ENCODE measurements at places on chromosomes 4 and X.

DNA sequence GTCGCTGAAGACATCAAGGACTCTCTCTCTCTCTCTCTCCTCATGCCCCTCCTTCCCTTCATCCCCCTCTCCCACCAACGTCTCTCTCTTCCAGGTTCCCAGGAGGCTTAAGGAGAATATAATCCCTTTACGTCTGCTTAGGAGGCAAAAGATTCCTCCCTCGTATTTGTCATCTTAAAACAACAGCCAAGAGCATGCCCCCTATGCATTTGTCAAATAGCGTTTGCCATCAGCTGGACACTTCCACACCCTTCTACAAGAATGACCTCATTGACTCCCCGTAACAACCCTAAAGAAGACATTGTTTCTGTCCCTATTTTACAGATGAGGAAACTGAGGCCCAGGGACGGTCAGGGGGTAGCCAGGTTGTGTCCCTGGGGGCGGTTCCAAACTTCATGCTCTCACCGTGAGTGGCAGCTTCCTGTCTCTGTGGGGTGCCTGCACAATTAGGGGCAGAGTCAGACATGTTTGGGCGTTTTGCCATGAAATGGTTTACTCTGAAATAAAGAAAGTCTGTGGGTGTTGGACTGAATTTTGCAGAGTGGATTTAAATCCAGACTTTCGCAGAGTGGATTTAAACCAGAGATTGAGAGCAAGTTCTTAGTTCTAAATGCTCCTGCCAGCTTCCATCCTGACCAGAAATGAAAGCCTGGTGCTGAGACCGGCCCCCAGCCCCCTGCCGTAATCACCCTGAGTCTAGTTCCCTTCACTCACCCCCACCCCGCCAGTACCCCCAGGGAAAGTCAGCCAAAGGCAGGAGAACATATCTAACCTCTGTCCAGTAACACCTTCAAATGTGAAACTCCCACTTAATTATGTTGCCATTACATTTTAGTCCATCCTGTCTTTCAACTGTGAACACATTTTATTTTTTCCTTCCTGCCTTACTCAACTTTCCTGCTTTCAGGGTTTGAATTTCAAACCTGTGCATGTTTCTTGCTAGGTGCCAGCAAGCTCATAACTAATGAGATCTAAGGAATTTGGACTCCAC is 44.3 kb upstream of the TBL1X start:
- no peak for DNase-seq

GRCh38 chr4:120055162-120055561 is 11.5 kb downstream of the MAD2L1 start:
- no peak for DNase-seq

- no peak for DNase-seq
Measured at GRCh38 chrX:107562482-107562881, 65.8 kb upstream of the PRPS1 start.

GRCh38 chr4:82811838-82812341 is 13.3 kb upstream of the SCD5 start:
- DNase-seq: no peak

- DNase-seq: no peak
Measured at GRCh38 chrX:73262991-73263390, 48.3 kb upstream of the NAP1L2 start.

- no peak for DNase-seq
Measured at GRCh38 chr4:146059151-146059550, 116.4 kb upstream of the LSM6 start.

DNA sequence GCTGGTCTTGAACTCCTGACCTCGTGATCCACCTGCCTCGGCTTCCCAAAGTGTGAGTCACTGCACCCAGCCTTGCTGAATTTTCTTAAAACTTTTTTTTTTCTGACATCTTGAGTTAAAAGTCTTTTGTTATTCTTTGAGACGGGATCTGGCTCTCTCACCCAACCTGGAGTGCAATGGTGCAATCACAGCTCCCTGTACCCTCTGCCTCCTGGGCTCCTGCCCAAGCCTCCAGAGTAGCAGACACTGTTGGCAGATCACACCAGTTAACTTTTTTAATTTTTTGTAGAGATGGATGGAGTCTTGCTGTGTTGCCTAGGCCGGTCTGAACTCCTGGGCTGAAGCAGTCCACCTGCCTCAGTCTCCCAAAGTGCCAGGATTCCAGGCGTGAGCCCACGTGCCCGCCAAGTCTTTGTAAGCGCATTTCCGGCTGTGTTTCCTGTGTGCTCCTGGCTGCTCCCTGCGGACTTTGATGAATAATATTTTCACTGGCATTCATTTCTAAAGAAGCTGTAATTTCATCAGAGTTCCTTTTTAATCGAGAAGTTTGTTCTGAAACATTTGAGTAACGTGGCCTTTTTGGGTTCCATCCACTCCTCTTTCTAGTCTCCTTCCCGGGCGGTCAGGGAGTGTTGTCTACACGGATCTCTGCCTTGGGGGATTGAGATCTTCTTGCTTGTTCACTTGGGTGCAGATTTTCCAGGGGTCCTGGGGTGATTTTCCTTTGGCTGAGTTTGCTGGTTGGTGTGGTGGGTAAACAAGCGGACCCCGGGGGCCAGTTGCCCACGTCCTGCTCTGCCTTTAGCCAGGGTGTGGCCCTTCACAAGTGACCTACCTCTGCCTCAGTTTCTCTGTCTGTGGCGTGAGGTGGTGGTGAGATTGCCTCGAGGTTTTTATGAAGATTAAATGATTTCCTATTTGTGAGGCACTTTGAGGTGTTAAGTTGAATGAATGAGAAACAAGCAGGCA is 44.4 kb downstream of the PCGF3 start:
- DNase-seq: no peak

DNA sequence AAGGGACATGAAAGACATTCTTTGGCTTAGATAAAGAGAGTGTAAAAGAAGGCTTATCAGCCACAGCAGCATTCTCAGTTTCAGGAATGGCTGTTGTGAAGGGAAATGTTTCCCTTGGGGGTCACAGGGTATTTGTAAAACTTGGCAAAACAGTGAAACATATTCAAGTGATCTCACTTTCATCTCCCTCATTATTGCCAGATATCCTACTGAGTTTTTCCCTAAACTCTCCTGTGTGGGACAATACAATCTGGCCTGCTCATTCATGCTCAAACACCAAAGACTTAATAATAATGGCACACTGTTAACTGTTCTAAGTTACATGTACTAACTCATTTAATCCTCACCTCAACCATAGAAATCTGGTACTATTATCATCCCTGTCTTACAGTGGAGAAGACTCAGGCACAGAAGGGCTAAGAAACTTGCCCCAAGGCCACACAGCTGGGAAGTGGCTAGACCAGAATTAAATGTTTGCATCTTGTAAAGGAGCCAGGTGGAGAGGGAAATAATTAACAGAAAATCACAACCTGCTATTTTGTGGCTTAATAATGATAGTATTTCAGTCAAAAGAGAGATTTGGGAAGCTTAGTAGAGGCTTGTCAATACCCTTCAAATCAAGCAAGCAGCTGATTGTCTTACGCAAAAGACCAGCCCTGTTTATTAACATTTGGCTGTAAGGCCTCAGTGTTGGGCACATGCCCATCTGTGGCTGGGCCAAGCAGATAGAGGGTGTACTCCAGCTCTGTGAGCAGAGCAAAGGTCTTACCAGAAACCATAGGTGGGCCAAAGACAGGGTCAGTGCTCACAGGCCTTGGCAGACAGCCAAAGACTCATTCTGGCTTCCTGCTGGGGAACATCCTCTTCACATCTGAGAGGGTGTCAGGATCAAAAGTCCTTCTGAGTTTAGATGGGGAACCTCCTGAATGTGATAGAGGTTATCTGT is 17.3 kb downstream of the SMPX start:
- DNase-seq: no peak

DNA sequence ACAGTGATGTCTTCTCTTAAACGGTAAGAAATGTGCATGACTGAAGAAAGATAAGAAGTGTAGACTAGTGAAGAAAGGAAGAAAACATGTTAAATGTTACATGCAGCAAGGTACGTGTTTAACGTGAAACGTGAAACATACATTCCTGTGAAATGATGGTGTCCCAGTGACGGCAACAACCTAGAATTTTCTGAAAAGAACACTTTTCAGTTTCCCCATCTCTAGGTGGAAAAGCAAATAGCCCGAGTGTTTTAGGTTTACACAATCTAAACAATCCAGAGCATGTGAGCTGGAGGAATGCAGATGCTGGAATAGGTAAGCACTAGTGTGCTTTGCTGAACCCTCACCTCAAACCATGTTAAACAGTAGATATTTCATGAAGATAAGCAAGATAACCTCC is 60.7 kb downstream of the CLNK start:
- no peak for DNase-seq

- no peak for DNase-seq
Measured at GRCh38 chr4:15792974-15793373, 14.8 kb downstream of the CD38 start.

DNA sequence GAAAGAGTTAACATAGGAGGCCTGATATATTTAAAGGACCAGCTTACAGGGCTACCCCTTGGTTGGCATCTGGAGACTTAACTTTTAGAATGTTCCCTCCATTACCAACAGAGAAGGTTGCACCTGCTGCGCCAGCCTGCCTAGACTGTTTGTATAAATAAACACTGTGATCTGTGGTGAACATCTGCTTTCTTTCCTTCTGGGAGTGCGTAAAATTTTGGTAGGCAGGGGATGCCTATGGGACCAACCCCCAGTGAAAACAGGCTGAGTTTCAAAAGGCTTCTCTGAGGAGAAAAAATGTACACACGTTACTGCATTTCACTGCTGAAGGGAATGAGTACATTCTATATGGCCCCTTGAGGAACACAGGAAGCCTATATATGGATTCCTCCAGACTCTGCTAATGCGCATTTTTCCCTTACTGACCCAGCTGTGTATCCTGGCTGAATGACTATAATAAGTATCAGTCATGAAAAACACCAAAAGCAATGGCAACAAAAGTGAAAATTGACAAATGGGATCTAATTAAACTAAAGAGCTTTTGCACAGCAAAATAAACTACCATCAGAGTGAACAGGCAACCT is 13.8 kb downstream of the CENPC start:
- DNase-seq: no peak

DNA sequence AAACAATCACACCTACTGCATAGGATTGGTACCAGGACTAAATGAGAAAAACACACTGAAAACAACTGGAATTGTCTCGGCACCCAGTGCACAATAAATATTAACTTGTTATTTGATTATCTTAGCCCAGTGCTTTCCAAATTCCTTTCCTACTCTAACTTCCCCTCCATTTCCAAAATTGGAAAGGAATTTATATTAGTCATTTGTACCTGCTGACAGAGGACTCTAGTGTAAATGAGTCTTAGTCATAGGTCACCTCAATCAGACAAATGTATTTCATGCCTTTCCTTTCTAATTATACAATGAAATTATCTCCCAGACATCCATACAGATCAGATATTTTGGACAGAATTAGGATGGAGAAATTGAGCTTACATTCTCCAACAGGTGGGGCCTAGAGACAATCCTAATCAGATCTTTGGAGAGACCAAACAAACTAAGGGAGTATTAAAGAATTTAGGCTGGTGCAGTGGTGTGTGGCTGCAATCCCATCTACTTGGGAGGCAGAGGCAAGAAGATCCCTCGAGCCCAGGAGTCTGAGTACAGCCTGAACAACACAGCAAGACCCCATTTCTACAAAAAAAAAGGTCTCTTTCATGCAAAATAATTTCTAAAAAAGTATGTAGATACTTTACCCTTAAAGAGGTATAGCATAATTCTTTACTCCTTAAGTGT is 10.1 kb downstream of the SH3D19 start:
- DNase-seq: no peak

DNA sequence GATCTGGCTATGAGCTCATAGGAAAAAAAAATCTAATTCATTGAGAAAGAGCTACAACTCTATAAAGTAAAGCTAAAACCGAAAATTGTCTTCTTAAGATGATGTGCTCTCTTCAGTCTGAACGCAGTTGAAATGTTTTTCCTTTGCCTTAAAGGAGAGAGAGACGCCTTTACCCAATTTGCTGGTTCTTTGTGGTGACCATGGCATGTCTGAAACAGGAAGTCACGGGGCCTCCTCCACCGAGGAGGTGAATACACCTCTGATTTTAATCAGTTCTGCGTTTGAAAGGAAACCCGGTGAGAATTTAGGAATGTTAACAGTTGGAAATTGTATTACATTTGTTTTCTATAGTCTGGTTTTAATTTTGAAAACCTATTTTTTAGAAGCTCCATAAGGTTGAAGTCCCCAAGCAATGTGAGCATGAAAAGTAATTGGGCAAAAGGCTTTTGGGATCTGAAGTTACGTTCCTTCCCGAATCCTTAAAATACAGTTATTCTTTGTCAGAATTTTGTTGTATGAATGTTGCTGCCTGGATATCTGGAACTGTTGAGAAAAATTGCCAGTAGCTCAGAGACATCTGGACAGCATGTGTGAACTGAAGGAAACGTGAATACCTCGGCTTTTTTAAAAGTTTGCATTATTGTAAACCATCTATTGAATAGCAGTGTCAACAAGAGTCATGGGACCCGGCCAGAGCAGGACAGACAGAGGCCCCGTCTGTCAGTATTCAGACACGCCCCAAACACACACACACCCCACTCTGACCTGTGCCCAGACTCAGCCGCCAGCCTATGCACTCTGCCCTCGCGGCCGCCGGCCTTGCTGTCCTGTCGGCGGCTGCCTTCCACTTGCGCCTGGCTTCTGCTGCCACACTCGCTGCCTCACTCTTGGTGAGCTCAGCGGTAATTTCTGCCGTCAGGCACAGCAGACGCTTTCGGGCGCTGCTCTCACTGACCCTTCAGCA is 9.9 kb downstream of the PIGG start:
- DNase-seq: no peak

DNA sequence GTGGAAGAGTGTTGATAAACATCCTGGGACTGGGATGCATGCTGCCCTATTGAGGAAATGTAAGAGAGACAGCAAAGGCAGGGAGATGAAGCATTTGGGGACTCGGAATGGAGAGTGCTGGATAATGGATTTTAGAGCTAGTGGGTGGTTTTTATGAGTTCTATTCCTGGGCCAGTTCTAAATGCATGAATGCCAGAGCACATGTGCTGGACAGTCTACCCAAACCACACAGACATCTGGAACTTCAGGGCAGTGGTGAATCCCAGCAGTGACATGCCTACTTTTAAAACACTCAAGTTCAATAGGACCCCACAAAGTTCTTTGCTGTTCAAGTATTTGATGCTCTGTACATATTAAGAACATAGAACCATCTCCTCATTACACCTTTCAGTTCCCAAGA is 133.9 kb downstream of the CBR4 start:
- DNase-seq: no peak

- DNase-seq: no peak
Measured at GRCh38 chr4:14165222-14165920, 537.8 kb upstream of the BOD1L1 start.

DNA sequence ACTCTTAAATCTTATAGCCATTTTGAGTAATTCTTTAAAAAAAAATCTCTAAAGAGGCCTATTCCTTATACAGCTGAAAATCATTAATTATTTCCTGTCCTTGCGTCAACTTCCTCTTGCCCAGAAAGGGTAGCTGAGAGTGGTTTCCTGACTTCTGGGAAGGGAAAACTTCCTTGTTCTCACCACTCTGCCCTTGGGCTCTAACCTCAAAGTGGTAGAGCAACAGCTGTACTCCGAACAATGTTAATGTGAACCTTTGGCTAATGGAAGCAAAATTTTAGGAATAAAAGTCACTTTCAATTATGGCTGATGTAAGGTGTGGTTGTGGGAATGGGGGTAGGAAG is 15.3 kb downstream of the KLHL2 start:
- no peak for DNase-seq
